CD14-positive monocyte (primary cell): ENCODE measurements at places on chromosomes 4 and X.

- no peaks in the 10 kb centered on the region for H3K27me3 ChIP-seq
- H3K4me1 ChIP-seq = peaks cover 9% of the 10 kb centered on the region
- no peak for DNase-seq
- no peak overlapping the region for H3K4me3 ChIP-seq
- H3K36me3 ChIP-seq = no peaks in the 10 kb centered on the region
- H3K27ac ChIP-seq = no peak overlapping the region
These were observed 5.7 kb upstream of the TMEM156 start for GRCh38 chr4:39037941-39038340.

GRCh38 chr4:110442309-110442708 is 33.6 kb upstream of the ENPEP start:
- H3K36me3 ChIP-seq = no peaks in the 10 kb centered on the region
- H3K4me1 ChIP-seq = no peaks in the 10 kb centered on the region
- no peaks in the 10 kb centered on the region for H3K27me3 ChIP-seq
- no peak for DNase-seq
- H3K27ac ChIP-seq = no peak overlapping the region

DNA sequence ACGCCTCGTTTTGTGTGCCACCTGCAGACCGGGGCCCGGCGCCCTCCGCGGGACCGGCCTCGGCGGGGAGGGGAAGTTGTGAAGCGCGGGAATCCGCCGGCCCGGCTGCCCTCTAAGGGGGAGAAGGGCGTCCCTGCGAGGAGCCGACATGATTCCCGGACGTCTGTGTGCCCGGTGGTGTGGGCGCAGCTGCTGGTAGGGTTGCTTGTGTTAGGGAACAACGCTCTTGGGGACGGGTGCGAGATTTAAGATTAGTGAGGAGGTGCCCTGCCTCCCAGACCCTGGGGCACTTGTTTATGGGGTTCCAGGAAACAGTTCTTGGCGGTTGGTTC is 627 bp downstream of the CDKN2AIP start:
- DNase-seq = peak; percentile 24
- peak overlapping the region; percentile 92 for H3K4me3 ChIP-seq
- H3K27ac ChIP-seq = peak overlapping the region; percentile 96
- peaks cover 42% of the 10 kb centered on the region for H3K36me3 ChIP-seq

DNA sequence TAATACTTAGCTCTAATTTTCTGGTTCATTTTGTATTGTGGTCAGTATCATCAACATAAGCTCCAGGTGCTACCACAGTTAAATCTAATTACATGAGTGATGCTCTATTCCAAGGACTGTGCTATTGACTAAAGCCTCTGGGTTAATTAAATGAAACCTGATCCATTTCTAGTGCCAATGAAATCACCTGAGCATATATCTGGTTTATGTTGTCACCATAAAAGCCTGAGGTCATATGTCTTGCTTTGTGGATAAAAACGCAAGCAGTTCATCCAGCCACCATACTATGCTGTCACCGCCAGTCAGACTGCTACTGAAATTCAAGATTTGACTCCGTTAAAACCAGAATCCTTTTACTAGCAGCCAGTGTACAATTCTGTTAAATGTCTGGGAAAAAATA is 64.2 kb upstream of the ZNF518B start:
- no peaks in the 10 kb centered on the region for H3K4me1 ChIP-seq
- DNase-seq = no peak
- no peak overlapping the region for H3K4me3 ChIP-seq
- H3K27ac ChIP-seq = no peak overlapping the region
- no peaks in the 10 kb centered on the region for H3K27me3 ChIP-seq
- no peaks in the 10 kb centered on the region for H3K36me3 ChIP-seq

GRCh38 chr4:128427832-128428366 is 140.3 kb upstream of the PGRMC2 start:
- no peaks in the 10 kb centered on the region for H3K4me1 ChIP-seq
- no peaks in the 10 kb centered on the region for H3K36me3 ChIP-seq
- DNase-seq = no peak
- H3K27ac ChIP-seq = no peak overlapping the region
- H3K27me3 ChIP-seq = no peaks in the 10 kb centered on the region

GRCh38 chr4:94714365-94715160 is 43.2 kb upstream of the BMPR1B start:
- H3K27me3 ChIP-seq = no peaks in the 10 kb centered on the region
- no peak overlapping the region for H3K27ac ChIP-seq
- no peak for DNase-seq
- no peak overlapping the region for H3K4me3 ChIP-seq
- H3K36me3 ChIP-seq = no peaks in the 10 kb centered on the region

DNA sequence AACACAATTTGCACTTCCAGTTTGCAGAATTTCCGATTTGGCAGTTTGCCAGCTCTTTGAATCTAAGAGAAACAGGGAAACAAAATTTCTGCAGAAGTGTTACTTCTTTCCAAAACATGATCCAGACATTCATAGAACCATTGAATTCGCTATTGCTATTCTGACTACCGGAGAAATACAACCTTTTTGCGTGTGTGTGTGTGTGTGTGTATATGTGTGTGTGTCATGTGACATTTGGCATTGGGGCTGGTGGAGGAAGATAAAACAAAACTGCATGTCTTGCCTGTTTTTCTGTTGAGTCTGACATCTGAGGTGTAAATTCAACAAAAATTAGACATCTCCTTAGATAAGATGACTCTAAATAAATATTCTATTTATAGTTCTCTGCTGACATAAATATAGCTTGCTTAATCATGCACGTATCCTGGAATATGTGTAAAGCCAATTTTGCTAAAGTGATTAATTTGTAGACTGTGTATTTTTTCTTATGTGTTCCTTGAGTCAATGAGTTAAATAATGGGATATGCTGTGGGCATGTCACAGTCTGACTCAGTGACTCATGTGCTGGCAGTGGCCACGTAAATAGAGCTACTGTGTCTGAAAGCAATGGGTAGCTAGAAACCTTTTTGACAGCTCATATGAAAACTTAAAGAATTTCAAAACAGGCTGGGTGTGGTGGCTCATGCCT is 98.9 kb downstream of the HPGD start:
- no peaks in the 10 kb centered on the region for H3K27me3 ChIP-seq
- no peak overlapping the region for H3K4me3 ChIP-seq
- peak; percentile 62 for DNase-seq
- peaks cover 14% of the 10 kb centered on the region for H3K4me1 ChIP-seq

GRCh38 chr4:98605216-98605615 is 53.2 kb downstream of the TSPAN5 start:
- no peak for DNase-seq
- H3K27me3 ChIP-seq = no peaks in the 10 kb centered on the region
- no peak overlapping the region for H3K27ac ChIP-seq
- H3K36me3 ChIP-seq = no peaks in the 10 kb centered on the region
- no peaks in the 10 kb centered on the region for H3K4me1 ChIP-seq

DNA sequence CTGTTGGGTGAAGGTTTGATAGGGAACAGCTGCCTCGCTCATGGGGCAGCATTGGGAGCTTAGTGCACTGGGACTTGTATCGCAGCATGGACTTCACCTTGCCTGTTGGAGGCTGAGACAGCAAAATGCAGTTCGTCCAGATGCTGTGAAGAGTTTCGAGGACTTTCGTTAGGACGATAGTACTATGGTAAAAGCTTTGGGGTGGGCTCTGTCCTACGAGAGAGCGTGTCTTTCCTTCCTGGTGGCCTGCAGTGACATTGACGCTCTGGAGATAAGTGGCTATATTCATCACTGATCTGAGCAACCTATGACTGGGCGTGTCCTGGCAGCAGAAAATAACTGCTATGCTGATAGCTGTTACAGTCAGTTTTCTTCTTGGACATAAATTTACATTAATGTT is 44.8 kb downstream of the ARHGAP10 start:
- H3K27ac ChIP-seq = no peak overlapping the region
- no peaks in the 10 kb centered on the region for H3K36me3 ChIP-seq
- H3K27me3 ChIP-seq = no peaks in the 10 kb centered on the region
- H3K4me1 ChIP-seq = peaks cover 21% of the 10 kb centered on the region
- H3K4me3 ChIP-seq = no peak overlapping the region

DNA sequence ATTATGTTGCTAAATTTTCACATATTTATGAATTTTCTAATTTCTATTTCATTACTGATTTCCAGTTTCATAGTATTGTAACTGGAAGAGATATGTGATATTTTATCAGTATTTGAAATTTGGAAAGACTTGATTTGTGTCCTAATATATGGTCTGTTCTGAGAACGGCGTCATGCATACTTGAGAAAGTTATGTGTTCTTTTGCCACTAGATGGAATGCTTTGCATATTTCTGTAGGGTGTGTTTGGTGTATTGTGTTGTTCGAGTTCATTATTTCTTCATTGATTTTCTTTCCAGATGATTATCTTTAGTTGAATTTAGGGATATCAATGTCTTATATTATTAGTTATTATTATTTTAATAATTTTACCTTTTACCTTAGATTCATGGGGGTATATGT is 110.6 kb upstream of the ITM2A start:
- H3K4me1 ChIP-seq = no peaks in the 10 kb centered on the region
- H3K27me3 ChIP-seq = no peaks in the 10 kb centered on the region
- no peak for DNase-seq

DNA sequence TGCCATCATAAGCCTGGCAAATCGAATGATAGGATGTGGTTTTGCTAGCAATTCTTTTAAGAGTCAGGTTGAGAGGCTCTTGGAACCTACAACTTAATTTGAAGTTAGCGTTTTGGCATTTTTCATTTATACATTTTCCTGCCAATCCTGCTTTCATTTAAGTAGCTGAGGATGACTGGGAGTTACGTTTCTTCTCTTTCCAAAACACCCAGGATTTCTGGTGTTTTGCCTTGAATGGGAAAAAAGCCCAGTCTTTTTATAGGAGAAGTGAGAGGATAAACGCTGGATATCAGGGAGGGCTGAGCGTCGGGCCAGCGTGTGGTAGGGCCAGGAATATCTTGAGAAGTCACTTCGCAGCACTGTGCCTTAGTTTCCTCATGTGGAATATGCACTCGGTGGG is 174.2 kb upstream of the HAND2 start:
- H3K27ac ChIP-seq = no peak overlapping the region
- H3K4me1 ChIP-seq = no peaks in the 10 kb centered on the region
- H3K4me3 ChIP-seq = no peak overlapping the region
- H3K36me3 ChIP-seq = no peaks in the 10 kb centered on the region
- DNase-seq = no peak

- no peaks in the 10 kb centered on the region for H3K27me3 ChIP-seq
- peak; percentile 3 for DNase-seq
- no peak overlapping the region for H3K27ac ChIP-seq
- no peaks in the 10 kb centered on the region for H3K36me3 ChIP-seq
- H3K4me3 ChIP-seq = no peak overlapping the region
These were observed 130.4 kb upstream of the RADX start for GRCh38 chrX:106481341-106481740.

GRCh38 chrX:153463556-153463955 is 6.8 kb downstream of the HAUS7 start:
- no peak overlapping the region for H3K27ac ChIP-seq
- H3K4me3 ChIP-seq = no peak overlapping the region
- no peaks in the 10 kb centered on the region for H3K27me3 ChIP-seq
- peaks cover 32% of the 10 kb centered on the region for H3K36me3 ChIP-seq

GRCh38 chrX:40107291-40108161 is 9.8 kb upstream of the BCOR start:
- peak overlapping the region; percentile 51 for H3K27ac ChIP-seq
- H3K36me3 ChIP-seq = no peaks in the 10 kb centered on the region
- no peaks in the 10 kb centered on the region for H3K27me3 ChIP-seq
- H3K4me3 ChIP-seq = peak overlapping the region; percentile 2
- DNase-seq = peak; percentile 89

DNA sequence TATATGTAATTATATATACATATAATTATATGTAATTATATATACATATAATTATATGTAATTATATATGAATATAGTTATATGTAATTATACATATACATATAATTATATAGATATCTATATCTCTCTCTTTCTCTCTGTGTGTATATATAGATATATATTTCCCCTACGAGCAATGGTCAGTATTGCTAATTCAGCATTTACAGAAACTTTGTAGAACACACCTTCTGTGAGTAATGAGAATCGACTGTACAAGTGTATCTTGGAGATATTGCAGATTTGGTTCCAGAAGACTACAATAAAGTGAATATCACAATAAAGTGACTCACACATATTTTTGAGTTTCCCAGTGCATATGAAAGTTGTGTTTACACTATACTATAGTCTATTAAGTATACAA is 33.7 kb downstream of the GALNTL6 start:
- no peaks in the 10 kb centered on the region for H3K36me3 ChIP-seq
- H3K4me1 ChIP-seq = no peaks in the 10 kb centered on the region
- DNase-seq = no peak

DNA sequence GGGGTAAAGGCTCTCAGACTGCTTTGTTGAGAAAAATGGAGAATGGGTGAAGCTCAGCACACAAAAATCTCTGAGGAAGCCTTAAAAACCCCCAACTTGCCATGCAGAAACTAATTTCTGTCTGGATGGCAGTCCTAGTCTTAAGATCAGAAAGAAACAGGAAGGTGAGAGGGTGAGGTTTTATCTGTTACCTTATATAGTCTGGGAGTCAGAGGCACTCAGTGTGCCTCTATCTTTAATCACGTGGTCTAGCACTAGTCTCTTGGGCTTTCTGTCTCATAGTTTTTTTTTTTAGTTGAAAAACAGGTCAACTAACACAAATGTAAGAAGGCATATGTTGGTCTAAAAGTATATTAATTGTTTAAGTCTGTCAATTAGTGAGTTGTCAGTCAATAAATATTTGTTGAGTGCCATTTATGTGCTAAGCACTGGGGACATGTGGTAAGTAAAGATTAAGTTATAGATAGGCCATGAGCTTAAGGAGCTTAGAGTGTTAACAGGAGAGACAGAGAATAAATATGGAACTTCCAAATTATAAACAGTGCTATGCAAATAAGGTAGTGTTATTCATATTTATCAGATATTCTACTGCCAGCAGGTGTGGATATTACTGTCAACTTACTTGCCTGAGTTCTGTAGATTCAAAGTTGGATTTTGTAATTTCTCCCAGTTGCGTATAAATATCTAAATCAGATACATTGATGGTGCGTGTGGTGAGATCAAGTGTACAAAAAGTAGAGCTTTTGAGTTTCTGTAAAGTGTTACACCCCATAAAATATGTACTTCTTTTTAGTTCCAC is 7.0 kb downstream of the CYBB start:
- H3K27me3 ChIP-seq = peaks cover 2% of the 10 kb centered on the region
- peaks cover 93% of the 10 kb centered on the region for H3K4me1 ChIP-seq
- peaks cover 79% of the 10 kb centered on the region for H3K36me3 ChIP-seq
- no peak for DNase-seq
- peak overlapping the region; percentile 84 for H3K27ac ChIP-seq

DNA sequence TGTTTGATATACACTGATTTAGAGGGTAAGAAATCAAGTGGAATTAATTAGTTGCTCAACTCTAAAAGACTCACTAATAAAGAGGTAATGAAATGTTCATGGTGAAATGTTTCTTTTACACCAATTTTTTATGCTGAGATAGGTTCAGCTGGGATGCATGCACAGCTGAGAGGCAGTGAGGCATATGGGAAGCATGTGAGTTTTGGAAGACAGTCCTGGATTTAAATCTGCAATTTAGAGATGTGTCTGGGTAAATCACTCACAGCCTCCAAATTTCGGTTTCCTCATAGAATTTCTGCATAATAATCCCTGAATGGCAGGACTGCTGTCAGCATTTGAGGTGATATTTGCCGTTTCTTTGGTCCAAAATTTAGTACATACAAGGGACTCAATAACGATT is 48.2 kb upstream of the AADAT start:
- no peak for DNase-seq
- H3K27ac ChIP-seq = no peak overlapping the region
- H3K27me3 ChIP-seq = no peaks in the 10 kb centered on the region
- H3K4me1 ChIP-seq = no peaks in the 10 kb centered on the region
